HS-5 (cell line): ENCODE measurements at places on chromosomes 1 and 21.

- no peak for DNase-seq
Observed at GRCh38 chr1:60921175-60921574, 161.2 kb upstream of the NFIA start.

GRCh38 chr1:182622901-182623528, 18.8 kb upstream of the RGS16 start:
- DNase-seq = no peak

DNA sequence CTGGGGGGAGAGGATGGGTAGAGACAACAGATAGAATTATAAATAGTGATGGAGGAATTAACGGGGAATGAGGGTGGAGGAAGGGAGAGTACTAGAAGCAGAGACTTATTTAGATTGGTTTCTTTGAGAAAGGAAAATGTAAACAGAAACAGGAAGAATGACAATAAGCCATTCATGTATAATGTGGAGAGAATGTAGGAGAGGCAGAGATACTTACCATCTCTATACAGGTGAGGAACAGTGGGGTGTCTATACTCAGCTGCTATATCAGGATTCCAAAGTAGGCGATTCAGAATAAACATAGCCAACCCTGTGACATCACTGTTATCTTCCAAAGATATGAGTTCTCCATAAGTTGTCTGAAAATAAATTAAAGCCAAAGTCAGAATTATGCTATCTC, 16.8 kb downstream of the ASPM start:
- no peak for DNase-seq

- no peak for DNase-seq
Observed at GRCh38 chr1:153119491-153119971, 6.2 kb upstream of the SPRR2F start.

- no peak for DNase-seq
Observed at GRCh38 chr21:44003307-44003966, 8.7 kb upstream of the TRAPPC10 start.

GRCh38 chr1:56715156-56715555, 70.0 kb downstream of the PRKAA2 start:
- DNase-seq = peak; percentile 13
